Skeletal muscle cell (primary cell): ENCODE measurements at places on chromosomes 16 and 17.

DNA sequence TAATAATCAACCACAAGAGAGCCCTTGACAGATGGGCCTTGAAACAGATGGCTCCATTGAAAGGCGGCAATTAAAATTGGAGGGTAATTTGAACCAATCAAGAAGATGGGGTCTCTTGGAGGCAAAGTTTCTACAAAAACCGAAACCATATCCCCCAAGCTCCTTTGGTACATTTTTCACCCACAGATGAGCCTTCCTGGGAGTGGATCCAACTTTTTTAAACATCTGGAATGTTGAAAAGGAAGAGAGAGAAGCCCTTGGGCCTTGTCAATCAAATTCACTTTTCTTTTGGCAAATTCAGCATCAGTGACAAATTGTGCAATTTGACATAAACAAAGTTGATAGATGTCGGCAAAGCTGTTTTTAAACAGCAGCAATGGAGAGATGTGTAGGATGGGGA is 13.2 kb upstream of the NUP93 start:
- DNase-seq = no peak

- DNase-seq = no peak
Observed at GRCh38 chr17:47789611-47790561, 31.7 kb downstream of the OSBPL7 start.

DNA sequence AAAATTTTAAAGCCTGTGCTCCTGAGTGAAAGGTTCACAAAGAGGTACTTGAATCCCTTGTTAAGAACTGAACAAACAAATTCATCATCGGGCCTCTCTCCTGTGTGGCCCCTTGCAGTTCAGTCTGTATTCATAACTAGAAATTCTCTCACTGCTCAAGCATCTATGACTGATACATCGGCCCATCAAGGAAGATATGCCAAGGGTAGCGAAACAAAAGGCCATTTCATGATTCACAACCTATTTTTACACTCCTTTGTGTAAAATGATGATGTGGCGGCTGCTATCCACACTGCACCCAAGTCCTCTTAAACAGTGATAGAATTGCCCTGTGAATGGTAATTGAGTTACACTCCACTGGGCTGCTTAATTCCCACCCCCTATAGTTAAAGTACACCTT is 204.6 kb downstream of the STX8 start:
- DNase-seq = peak; percentile 67

DNA sequence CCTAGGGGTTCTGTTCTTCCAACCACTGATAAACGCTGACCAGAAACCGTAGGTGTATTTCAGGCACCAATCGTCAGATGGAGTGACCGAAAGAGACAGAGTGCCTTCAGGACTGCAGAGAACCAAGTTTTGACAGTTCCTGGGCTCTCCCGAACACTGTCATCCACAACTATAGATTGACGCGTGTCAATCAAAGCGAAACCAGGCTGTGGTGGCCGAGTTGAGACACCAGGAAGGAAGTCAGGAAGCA is 11.9 kb upstream of the AURKB start:
- DNase-seq = no peak

GRCh38 chr16:81492311-81492761 is 47.7 kb downstream of the CMIP start:
- DNase-seq = no peak

GRCh38 chr17:50797135-50797810 is 30.0 kb upstream of the ANKRD40CL start:
- no peak for DNase-seq
